Activated naive CD8-positive, alpha-beta T cell treated with anti-CD3 and anti-CD28 coated beads, Interleukin-2, amount 50 U/mL, for 24 hours (primary cell): ENCODE measurements at places on chromosomes 3 and 15.

DNA sequence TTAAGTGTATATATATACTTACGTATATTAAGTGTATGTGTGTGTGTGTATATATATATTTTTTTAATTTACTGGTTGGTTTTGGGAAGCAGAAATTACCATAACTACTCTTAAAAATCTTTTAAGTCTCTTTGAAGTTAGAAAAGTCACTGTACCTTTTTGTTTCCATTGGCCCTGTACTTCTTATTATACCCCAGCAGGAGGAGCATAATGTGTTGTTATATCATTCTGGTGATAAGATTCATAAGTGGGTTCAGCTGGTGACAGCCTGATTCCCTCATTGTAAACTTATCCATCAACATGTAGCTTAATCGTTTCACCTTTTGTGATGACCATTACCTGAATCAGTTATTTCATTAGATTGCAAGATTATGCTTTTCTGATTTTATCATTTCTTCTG is 30.8 kb downstream of the MLH1 start:
- DNase-seq, result no peak

GRCh38 chr3:113804661-113805060 is 33.9 kb upstream of the GRAMD1C start:
- DNase-seq, result no peak

- no peak for DNase-seq
Observed at GRCh38 chr3:146783446-146783845, 178.3 kb upstream of the PLSCR5 start.

- no peak for DNase-seq
Observed at GRCh38 chr3:96700322-96701315, 113.8 kb upstream of the EPHA6 start.

- DNase-seq, result no peak
Observed at GRCh38 chr15:33955945-33956344, 12.4 kb upstream of the CHRM5 start.

DNA sequence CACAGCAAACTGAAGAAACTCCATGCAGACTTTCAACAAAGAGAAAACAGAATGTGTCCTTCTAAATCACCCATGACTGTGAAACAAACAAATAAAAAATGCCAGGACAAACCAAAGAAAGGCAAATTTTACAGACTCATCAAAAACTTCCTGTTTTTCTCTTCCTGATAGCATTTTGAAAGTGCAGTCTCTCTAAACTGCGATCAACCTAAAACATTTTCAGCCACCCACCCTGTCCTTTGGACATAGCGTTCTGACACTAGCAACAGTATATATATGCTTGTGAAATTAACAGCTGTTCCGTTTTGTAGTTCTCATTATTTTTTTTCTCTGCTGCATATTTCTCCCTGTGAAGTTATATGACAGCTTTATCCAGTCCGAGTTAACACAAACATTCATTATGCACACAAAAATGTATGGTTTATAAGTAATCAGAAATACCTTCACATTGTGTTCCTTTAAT is 151.7 kb downstream of the FBN1 start:
- DNase-seq, result no peak

DNA sequence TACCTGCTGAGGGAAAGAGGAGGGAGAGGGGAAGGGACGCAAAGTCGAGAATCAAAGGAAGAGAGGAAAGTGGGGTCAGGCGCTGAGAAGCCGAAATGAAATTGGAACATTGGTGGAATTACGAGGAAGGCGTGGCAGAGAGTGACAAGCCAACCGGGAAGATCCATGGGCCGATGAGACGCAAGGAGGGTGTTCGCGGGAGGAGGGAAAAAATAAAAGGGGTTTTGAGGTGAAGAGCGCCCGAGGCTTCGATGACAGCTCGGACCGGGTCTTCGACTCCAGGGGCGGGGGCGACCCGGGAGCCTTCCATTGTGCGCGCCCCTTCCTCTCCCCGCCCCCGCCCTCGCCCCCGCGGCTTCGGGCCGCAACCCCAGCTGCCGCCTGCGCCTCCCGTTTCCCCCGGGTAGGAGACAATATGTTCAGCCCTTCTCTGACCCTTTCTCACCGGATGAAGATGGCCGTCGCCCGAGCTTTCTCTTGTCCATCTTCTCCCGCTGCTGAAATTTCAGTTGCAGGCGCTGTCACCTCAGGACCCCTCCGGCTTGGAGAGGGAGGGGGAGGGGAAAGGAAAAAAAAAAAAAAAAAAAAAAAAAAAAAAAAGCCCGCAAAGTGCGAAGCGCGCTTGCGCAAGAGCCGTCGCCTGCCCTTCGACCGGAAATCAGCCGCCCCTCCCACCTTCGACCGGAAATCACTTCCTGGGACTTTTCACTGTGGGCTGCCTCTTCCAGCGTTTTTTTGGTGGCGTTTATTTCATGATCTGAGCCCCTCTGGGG is at the start of gene SENP7:
Gene SENP7, minus strand, starts transcription at position 567 of the 773 bp plus-strand sequence. Its CDS starts 82 bp downstream, at position 485.
- DNase-seq, result peak; percentile 82

- no peak for DNase-seq
Observed at GRCh38 chr15:80744826-80745225, 34.3 kb upstream of the CEMIP start.

DNA sequence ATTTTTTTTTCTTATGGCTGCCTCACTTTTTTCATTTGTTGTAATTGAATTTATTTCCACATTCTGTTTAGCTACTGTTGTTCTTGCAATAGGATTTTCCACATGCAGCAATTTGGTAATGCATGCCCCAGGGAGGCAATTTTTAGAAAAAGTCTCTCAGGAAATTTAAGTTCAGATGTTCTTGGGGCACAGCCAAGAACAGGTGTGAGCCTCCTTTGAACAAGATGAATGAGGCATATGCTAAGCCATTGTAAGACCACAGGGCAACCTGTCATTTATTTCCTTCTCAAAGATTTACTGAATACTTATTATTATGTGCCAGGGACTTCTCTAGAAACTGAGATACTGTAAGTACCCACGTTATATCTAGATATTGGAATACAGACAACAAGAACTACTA is 549.5 kb downstream of the DIPK2A start:
- no peak for DNase-seq

DNA sequence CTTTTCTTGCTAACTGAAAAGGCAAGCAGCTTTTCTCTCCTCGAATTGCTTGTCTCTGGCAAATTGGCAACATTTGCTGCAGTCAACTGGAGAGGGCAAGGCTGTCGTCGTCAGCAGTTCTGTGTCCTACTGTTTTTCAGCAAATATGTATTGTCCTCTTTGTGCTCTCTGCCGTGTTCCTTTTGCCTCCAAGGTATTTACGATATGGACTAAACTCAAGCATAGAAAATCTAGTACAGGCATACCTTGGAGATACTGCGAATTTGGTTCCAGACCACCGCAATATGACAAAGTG is 558 bp upstream of the SLC30A4 start:
- no peak for DNase-seq

GRCh38 chr15:90190606-90191343 is 10.4 kb upstream of the SEMA4B start:
- no peak for DNase-seq

GRCh38 chr15:100216182-100216581 is 125.6 kb downstream of the ADAMTS17 start:
- DNase-seq, result no peak

- DNase-seq, result no peak
Observed at GRCh38 chr3:46284981-46285683, 42.9 kb downstream of the CCR3 start.

- DNase-seq, result no peak
Observed at GRCh38 chr15:81966631-81967030, 79.2 kb downstream of the MEX3B start.

GRCh38 chr15:45710657-45711056 is 75.8 kb downstream of the SQOR start:
- no peak for DNase-seq

- no peak for DNase-seq
Observed at GRCh38 chr3:73591286-73591800, 33.4 kb downstream of the PDZRN3 start.

- no peak for DNase-seq
Observed at GRCh38 chr3:24368605-24369004, 126.0 kb downstream of the THRB start.

DNA sequence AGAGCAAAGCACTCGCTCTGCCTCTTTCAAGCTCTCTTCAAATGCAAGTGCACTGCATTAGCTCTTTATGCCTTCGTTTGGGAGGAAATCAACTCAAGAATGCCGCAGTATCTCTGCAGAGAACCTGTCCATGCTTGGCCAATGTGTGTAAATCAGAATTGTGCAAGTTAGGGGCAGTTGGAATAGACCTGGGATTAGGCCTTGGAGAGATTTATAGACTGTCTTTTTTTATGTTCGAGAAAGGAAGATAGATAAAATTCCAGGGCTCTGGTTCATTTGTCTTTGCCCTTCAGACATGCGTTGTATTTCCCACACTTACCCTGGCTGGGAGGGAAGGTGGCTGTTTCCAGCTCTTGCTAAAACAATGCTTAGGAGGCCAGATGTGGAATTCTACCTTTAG is 163.7 kb downstream of the MOBP start:
- DNase-seq, result no peak

- DNase-seq, result no peak
Observed at GRCh38 chr3:150216866-150217600, 191.1 kb upstream of the TSC22D2 start.

DNA sequence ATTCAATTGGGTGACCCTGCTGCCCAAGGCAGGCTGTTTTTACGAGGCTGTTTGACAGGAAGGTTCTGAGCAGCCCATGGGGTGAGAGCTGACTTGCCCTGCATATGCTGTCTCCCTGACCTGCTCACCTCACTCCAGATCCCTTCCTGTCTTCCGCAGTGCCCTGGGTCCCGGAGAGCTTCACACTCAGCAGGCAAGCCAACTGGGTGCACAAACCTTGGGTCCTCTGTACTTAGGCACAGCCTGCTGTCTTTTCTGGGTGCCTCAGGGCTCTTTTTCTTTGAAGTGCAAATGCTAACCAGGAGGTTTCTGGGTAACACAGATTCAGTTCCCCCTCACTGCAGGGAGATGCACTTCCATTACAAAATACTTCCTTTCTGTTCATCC is 32.8 kb downstream of the ZXDC start:
- no peak for DNase-seq

DNA sequence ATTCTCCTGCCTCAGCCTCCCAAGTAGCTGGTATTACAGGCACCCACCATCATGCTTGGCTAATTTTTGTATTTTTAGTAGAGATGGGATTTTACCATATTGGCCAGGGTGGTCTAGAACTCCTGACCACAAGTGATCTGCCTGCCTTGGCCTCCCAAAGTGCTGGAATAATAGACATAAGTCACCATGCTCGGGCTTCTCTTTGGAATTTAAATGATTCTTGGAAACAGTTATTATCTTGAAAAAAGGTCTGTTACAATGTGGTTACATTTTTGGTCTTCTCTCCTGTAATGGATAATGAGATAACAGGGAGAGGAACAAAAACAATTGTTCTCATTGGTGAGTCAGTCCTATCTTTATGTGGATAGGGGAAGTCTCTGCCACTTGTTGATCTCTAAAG is 59.8 kb upstream of the AADACL2 start:
- DNase-seq, result no peak

GRCh38 chr3:131260525-131260924 is 121.0 kb upstream of the NUDT16 start:
- DNase-seq, result no peak

GRCh38 chr3:188209740-188210139 is 55.8 kb downstream of the LPP start:
- no peak for DNase-seq

GRCh38 chr3:185280572-185281365 is 26.9 kb upstream of the EHHADH start:
- DNase-seq, result no peak

GRCh38 chr3:153284282-153284938 is 122.4 kb downstream of the RAP2B start:
- DNase-seq, result peak; percentile 25

DNA sequence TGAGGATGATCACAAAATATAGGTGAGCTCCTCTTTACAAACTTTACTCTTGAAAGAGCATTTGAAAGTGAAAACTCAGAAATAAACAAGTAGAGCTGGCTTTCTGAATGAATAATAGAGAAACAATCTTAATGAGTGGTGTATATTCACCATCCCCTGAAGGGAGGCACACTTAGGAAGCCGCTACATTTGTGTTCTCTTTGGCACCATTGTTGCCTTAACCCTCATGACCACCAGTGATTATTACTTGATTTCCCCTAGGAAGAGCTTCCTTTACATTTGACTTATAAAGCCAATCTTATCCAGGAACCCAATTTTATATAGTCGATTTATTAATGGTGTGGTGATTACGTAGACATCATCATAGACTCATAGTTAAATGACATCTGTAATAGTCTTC is 883.9 kb downstream of the TBL1XR1 start:
- DNase-seq, result no peak
